ENCODE measurements at places on chromosomes 1 and 21.

DNA sequence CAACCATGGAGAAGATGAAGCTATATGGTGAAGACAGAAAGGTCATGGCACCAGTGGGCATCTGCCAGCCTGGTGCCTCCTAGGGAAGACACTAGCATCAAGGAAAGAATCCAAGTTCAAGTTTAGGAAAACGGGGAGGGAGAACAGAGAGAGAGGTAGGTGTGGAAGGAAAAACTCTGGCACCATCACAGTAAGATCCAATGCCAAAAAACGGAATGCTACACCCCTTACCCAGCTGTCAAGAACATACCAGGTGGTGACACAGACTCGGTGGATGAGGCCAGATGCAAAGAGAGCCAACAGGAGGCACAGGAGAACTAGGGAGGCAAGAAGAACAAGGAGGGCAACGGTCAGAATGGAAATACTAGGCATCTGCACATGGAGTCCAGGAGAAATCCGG lies 3.6 kb downstream of the KRTCAP2 start:
- peaks cover 3% of the 10 kb centered on the region for H3K27me3 ChIP-seq
- DNase-seq: no peak
- H3K36me3 ChIP-seq: peaks cover 6% of the 10 kb centered on the region
- H3K4me3 ChIP-seq: peak overlapping the region; percentile 22
- no peak overlapping the region for H3K27ac ChIP-seq

DNA sequence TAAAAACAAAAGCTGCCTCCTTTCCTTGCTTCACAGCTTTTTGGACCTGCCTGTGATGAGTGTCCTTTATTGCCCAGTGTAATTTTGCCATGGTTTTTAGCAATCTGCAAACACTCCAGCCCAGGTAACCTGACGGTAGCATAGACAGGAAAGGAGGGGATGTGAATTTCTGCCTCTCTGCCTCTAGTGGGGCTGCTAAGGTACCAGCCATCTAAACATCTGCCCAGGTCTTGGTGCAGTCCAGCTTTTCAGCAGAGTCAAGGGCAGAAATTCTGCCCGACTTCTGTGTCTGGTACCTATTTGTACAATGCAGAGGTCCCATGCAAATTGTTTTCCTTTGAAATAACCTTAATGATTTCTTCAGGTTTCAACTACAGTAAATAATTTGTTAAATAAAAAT lies 371.4 kb downstream of the KIF26B start:
- H3K27me3 ChIP-seq: no peaks in the 10 kb centered on the region
- H3K4me3 ChIP-seq: no peak overlapping the region
- H3K27ac ChIP-seq: no peak overlapping the region
- H3K4me1 ChIP-seq: peaks cover 6% of the 10 kb centered on the region
- DNase-seq: no peak

- H3K4me1 ChIP-seq: no peaks in the 10 kb centered on the region
- no peaks in the 10 kb centered on the region for H3K36me3 ChIP-seq
- H3K4me3 ChIP-seq: no peak overlapping the region
- DNase-seq: no peak
- peaks cover 4% of the 10 kb centered on the region for H3K27me3 ChIP-seq
- no peak overlapping the region for H3K27ac ChIP-seq
Measured at GRCh38 chr1:108107658-108108057, 92.5 kb downstream of the SLC25A24 start.

GRCh38 chr1:24764848-24765247 lies 19.6 kb downstream of the CLIC4 start:
- DNase-seq: no peak
- H3K4me3 ChIP-seq: no peak overlapping the region
- no peaks in the 10 kb centered on the region for H3K27me3 ChIP-seq
- no peak overlapping the region for H3K27ac ChIP-seq
- no peaks in the 10 kb centered on the region for H3K36me3 ChIP-seq

- peaks cover 27% of the 10 kb centered on the region for H3K4me1 ChIP-seq
- H3K36me3 ChIP-seq: peaks cover 14% of the 10 kb centered on the region
- DNase-seq: no peak
Measured at GRCh38 chr21:15022608-15023261, 42.1 kb downstream of the NRIP1 start.

Data from neural crest cell (in vitro differentiated cells).